ENCODE measurements at places on chromosomes 16 and 17.
A peak's percentile ranks its signal among the peaks of the same experiment; 100 is the strongest.

DNA sequence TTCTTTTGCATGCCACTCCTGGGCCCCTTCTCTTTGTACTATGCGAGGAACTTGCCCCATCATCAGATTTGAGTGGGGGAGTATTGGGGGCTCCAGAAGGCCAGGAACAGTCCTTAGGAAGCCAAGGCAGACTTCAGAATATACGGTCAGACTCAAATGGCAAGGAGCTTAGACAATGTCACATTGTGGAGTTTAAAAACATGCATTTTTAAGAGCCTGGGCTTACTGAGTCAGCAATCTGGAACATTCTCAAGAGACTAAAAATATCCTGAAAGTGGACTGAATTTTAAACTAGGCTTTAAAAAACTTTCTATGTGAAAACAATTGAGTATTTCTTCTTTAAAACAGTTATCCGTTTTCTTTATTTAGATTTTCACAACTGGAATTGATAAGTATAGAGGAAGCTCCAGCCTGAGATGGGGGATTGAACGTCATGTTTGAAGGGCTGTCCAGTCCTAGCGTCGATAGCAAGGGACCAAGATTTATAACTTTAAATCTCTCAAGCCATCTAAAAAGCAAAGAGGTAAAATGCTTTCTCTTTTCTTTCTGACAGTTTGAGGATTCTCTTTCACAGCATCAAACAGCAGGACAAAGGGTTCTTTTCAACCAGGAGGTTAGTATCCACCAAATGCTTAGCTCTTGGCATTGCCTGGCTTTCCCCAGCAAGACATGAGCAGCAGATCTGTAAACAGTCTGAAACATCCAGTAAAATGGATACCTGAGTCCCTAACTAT is 45.8 kb upstream of the CDRT4 start:
- DNase-seq, result no peak

DNA sequence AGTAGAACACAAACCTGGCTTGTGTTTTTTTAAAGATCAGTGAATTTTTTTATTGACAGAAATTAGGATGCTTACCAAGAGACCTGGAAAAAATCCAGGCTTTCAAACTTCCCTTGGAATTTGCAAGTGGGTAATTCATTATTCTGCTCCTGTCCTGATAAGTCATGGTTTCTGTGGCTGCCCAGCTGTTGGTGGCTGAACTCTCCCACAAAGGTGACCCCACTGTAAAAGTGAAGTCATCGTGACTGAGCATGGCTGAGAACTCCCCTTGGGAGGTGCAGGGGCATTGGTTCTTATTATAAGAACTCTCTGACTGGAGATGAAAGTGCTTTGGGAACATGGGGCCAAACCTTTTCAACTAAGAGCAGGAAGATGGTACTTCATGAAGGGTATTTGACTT is 46.6 kb upstream of the TANC2 start:
- DNase-seq, result peak; percentile 23

DNA sequence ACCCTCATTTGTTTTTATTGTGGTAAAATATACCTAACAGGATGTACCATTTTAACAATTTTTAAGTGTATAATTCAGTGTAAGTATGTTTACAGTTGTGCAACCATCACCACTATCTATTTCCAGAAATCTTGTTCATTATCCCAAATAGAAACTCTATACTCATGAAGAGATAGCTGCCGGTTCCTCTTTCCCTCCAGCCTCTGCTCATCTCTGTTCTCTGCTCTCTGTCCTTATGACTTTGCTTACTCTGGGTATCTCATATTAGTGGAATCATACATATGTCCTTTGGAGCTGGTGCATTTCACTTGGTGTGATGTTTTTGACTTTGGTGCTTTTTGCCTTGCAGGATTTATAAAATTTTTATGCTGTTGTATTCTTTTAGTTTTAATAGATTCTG is 19.4 kb downstream of the CYLD start:
- no peak for DNase-seq

DNA sequence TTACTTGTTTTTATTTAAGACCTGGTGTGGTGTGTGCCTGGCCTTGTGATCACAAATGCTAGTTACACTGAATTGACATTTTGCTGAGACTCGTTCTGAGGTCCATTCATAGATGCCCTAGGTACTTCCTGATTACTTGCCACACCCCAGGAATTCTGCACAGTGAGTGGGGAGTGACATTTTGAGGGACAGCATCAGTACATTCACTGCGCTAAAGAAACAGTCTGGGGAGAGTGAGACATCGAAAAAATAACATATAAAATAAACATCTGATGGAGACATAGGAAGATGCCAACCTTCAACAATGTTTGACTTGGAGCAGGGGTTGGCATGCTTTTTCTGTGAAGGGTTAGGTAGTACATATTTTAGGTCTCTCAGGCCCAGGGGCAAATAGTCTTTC is 30.4 kb downstream of the ABCC1 start:
- DNase-seq, result no peak

GRCh38 chr17:77127735-77128361 is 12.9 kb upstream of the SEC14L1 start:
- DNase-seq, result no peak

- DNase-seq, result peak; percentile 100
These were observed 1.9 kb upstream of the PER1 start for GRCh38 chr17:8153957-8154607.

GRCh38 chr16:66906916-66907836 is 11.5 kb downstream of the CDH16 start:
- DNase-seq, result no peak

GRCh38 chr16:85086347-85087291 is 25.7 kb downstream of the CIBAR2 start:
- peak; percentile 78 for DNase-seq

- DNase-seq, result no peak
These were observed 210.1 kb upstream of the MAF start for GRCh38 chr16:79810449-79811189.

GRCh38 chr16:72725643-72726042 is 322.3 kb downstream of the ZFHX3 start:
- no peak for DNase-seq

DNA sequence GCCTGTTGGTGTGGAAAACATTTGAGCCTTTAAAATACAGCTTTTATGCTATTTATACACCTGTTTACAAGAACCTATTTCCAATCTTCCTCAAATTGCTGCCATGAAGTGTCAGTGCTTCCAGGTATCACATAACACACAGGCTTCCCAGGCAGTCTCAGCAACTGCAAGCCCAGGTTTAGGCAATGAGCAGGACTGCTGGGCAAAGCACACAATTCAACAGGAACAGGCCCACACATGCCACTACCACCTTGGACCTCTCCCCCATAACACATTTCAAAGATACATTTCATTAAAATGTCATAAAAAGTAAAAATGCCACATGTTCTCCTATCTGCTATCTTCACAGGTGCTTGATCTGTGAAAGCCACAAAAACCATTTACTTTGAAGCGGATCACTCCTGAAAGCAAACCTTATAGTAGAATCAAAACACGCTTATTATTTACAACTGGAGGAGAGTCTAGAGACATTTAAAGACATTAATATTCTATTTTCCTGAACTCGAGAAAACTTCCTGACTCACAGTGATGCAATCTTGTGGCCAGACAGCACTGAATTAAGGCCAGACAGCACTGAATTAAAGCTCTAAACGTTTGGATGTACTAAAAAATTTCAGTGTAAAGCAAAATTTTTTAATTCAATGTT is 31.5 kb downstream of the ANKFY1 start:
- no peak for DNase-seq

- DNase-seq, result peak; percentile 54
These were observed 1.0 kb upstream of the ARMC5 start for GRCh38 chr16:31458073-31458843.

DNA sequence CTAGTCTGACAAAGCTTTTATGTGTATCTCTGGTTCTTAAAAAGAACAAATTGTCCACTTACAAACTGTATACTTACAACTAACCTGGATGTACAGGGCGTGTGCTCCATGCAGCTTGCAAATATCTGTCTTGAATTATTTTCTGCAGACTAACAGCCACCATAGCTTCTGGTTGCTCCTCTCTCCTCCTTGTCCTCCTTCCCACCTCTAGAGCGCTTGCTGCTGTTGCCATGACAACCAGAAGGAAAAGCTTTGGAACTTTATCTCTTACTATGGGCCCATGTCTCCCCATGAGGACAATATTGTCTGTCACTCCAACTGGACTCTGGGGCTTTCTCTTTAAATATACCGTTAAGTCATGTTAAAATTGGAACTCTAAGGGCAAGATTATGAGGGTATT is 71.5 kb upstream of the DHX40 start:
- DNase-seq, result no peak

- DNase-seq, result no peak
These were observed 60.4 kb downstream of the ZFHX3 start for GRCh38 chr16:72987480-72987901.

GRCh38 chr16:30377050-30377811 is 2.6 kb downstream of the MYL11 start:
- no peak for DNase-seq

GRCh38 chr17:69997332-69997731 is 77.7 kb upstream of the KCNJ16 start:
- DNase-seq, result no peak

GRCh38 chr16:87744750-87745514 is 20.9 kb downstream of the KLHDC4 start:
- no peak for DNase-seq

GRCh38 chr17:11238705-11239104 is 2.3 kb upstream of the SHISA6 start:
- DNase-seq, result peak; percentile 45
